Breast epithelium (tissue), 4 donors: ENCODE measurements at places on chromosomes 11 and 22. TPM values are rescaled to one million over a fixed set of nuclear protein-coding genes. Genes with fewer than 3 reads are reported as not detected.

DNA sequence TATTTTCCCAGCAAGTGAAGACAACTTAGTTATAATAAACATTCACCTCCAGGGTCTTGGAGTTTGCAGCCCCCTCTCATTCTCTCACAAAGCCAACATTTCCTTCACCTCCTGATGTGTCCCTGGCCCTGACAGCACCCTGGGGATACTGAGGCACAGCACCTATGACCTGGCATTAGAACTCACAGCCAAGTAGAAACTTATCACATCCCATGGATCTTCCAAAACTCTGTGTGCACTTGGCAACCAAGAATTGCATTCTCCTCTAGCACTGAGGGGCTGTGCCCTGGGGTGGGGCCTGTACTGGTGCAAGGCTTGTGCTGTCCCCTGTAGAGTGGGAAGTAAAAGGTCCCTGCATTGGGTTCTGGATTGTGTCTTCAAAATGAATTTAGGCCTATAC, 116.7 kb upstream of the IGLL5 start:
- DNase-seq, result no peak

GRCh38 chr22:31569126-31569525, 72.8 kb downstream of the SFI1 start:
- no peak for DNase-seq

GRCh38 chr11:124150684-124151083, 32.5 kb upstream of the OR10D3 start:
- DNase-seq, result no peak

ANKRD13D gene
- total RNA-seq, result 51.8 TPM

DNA sequence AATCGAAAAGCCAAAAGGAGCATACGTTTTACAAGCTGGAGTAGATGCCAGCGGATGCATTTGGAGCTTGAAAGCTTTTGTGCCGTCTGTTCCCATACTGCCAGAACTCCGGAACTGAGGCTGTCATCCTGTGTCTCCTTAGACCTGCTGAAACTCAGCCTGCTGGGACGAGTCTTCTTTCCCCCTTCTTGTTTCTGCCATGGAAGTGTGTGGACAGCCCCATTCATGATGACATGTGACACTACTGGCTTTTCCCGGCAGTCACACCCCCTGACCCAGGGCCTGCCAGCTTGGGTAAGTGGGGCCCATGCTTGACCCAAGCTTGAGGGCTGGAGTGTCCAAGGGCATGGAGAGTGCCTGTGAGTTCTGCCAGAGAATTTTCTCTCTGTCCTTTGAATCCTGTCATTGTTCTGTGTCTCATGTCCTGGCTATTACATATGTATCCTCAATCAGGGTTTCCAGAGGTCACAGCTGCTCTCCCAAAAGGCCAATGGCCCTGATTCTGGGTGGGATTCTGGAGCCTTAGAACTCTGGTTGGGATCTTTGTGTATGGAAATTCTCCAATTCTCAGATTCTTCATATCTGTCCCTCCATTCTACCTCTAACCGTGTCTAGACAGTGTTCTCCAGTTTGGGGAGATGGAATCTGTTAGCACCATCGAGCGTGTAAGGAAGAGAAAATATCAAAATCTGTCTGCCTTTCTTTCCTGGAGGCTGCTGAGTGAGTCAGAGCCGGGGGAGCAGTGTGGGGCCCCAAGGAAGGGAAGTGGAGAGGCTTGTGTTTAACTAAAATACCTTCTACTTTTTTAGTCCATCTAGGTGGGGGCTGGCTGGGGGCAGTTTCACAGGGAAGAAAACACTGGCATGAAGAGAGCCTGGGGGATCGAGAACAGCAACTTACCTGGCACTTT, 73.2 kb downstream of the KIAA1671 start:
- DNase-seq, result no peak

- no peak for DNase-seq
Measured at GRCh38 chr22:39392341-39392948, 7.1 kb upstream of the TAB1 start.

GNAZ gene
- 15.7 TPM for total RNA-seq

GRCh38 chr11:64787526-64788320, 9.4 kb upstream of the SF1 start:
- DNase-seq, result no peak

DNA sequence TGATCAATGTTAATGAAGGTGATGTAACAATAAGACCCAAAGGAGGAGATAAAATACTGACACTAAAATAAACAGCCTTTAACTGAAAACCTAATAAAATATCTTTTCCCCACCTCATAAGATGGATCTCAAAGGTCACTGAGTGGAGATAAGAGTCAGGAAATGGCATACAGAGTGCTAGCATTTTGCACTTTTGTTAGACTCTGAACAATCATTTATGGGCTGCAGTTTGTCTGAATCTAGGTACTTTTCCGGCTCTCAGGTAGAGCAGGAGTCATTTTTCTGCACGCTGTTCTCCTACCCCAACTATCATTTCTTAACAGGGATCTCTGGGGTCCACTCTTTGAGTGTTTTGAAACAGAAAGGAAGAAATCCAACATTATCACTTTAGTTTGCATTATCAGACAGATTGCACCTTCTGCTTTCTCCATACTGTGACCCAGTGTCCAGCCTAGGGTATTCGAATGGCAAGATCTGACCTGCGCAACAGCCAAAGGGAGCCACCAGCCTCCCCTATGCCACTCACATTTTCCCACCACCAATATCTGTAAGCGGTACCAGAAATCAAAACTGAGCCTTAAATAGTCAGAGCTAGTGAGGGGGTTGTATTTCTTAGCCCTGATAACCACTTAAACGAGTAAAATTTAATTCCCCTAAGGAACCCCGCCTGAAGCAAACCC, 863 bp downstream of the SIAE start:
- no peak for DNase-seq

PANX3 gene
- not detected for total RNA-seq

GRCh38 chr22:45496451-45496941, 6.2 kb upstream of the FBLN1 start:
- no peak for DNase-seq

- DNase-seq, result no peak
Measured at GRCh38 chr11:19660076-19660475, 52.6 kb upstream of the NAV2 start.

SEZ6L gene
- total RNA-seq, result under 0.01 TPM

GRCh38 chr11:24543771-24544170, 46.9 kb downstream of the LUZP2 start:
- no peak for DNase-seq

CBX7 gene
- total RNA-seq, result 71.1 TPM

DNA sequence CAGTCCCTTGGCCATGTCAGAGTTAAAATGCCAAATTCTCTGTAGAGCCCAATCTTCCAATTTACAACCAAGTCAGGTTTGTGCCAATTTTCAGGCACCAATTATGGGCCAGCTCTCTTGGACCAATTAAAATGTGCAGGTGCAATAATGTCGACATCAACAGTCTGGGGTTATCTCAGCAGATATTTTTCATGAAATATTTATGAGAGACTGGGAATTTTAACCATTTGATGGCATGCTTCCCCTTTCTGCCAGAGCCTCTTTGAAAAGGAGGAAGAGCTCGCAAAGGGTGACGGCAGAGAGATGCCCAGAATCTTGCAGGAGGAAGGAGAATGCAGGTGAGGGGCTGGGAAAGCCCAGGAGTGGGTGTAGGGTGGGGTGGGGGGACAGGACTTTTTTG, 100.8 kb upstream of the SYT13 start:
- DNase-seq, result no peak

GGT1 gene
- total RNA-seq, result 8.5 TPM

VPREB1 gene
- total RNA-seq, result not detected

DNA sequence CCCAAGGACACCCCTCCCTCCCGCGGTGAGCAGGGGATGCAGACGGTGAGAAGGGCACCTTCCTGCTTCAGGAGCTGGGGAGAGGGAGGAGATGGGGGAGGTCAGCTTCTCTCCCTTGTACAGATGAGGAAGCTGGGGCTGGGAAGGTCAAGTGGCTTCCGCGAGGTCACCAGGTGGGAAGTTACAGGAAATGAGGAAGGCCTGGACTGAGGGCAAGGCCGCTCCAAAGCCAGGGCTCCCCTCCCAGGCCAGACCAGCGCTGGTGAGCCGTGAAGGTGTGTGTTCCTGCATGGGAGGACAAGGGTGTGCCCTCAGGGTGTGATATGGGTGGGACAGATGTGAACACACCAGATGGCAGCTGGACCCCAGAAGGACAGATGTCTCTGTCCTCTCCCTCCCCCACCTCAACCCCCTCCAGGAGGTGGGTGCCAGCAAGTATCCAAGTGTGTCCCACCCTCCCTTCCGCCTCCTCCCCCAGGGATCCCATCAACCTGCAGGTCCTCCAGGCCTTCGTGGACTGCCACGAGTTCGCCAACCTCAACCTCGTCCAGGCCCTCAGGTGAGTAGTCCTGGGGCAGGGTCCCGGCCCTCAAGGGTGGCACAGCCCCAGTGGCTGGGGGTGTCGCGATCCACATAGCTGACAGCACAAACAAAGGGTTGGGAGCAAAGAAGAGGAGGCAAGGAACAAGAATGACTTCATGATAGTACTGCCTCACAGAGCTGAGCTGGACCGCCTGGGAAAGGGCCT, 16.6 kb downstream of the CYTH4 start:
- DNase-seq, result no peak

GRCh38 chr22:17833489-17833888, 59.2 kb upstream of the BID start:
- DNase-seq, result no peak

GRCh38 chr22:40443732-40444131, 73.3 kb downstream of the SGSM3 start:
- no peak for DNase-seq

- DNase-seq, result no peak
Measured at GRCh38 chr11:92406472-92406871, 181.9 kb downstream of the FAT3 start.

CABP4 gene
- total RNA-seq, result 3.5 TPM

- no peak for DNase-seq
Measured at GRCh38 chr11:67615728-67616430, 9.1 kb downstream of the NDUFV1 start.

- no peak for DNase-seq
Measured at GRCh38 chr11:114499756-114500155, 59.9 kb downstream of the NXPE1 start.

- no peak for DNase-seq
Measured at GRCh38 chr22:27032091-27032761, 374.8 kb downstream of the MIAT start.

- no peak for DNase-seq
Measured at GRCh38 chr22:50299785-50300619, 7.4 kb downstream of the PLXNB2 start.

DEUP1 gene
- total RNA-seq, result not detected

DNA sequence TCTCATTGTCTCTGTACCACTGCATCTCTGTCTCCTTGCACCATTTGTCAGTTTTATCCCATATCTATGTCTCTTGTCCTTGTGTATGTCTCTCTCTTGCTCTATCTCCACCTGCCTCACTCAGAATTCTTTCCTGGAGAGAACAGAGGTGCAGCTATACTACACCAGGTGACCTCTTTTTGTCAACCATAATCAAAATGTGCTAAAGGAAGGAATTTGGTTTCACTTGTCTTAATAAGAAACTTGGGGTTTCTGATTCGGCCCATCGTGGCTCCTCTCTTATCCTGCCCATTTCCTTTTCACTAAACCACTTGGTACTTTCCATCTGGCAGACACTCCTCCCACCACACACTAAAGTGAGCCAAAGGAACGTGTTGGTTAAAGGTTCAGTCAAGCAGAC, 2.0 kb upstream of the C11orf42 start:
- no peak for DNase-seq

DNA sequence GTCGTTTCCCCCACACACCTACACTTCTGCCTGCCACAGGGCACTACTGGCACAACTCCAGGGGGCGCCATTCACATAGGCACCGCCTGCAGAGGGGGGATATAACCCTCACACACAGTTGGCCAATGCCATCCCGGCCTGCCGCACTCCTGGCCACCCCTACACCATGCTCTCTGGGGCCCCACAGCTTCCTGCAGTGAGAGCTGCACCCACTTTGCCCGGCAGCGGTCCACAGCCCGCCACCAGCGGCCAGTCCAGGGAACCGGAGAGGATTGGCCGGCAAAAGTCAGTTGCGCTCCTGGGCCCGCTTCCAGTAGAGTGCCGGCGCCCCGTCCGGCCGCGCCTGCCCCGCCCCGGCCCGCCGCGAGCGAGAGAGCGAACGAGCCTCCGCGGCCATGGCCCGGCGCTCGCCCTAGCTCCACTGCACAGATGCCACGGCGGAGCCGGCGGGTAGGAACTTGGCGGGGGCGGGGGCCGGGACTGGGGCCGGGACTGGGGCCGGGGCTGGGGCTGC, 25.6 kb upstream of the SUSD2 start:
- peak; percentile 43 for DNase-seq

DNA sequence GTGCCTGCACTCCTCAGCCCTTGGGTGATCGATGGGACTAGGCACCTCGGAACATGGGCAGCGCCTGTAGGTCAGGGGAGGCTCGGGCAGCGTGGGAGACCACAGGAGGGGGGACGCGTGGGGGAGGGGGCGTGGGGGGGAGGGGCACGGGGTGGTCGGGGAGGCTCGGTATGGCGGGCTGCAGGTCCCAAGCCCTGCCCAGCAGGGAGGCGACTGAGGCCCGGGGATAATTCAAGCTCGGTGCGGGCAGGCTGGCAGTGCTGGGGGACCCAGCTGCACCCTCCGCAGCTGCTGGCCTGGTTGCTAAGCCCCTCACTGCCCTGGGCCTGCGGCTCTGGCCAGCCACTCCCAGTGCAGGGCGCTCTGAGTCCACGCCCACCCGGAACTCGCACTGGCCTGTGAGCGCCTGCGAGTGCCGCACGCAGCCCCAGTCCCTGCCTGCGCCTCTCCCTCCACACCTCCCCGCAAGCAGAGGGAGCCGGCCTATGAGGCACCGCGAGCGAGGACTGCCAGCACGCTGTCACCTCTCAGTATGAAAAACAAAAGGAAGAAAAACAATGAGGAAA, 1698.3 kb upstream of the RAG2 start:
- no peak for DNase-seq

- DNase-seq, result no peak
Measured at GRCh38 chr22:29806196-29806595, 31.9 kb downstream of the ASCC2 start.
